ENCODE measurements at places on chromosomes 3 and 15.

DNA sequence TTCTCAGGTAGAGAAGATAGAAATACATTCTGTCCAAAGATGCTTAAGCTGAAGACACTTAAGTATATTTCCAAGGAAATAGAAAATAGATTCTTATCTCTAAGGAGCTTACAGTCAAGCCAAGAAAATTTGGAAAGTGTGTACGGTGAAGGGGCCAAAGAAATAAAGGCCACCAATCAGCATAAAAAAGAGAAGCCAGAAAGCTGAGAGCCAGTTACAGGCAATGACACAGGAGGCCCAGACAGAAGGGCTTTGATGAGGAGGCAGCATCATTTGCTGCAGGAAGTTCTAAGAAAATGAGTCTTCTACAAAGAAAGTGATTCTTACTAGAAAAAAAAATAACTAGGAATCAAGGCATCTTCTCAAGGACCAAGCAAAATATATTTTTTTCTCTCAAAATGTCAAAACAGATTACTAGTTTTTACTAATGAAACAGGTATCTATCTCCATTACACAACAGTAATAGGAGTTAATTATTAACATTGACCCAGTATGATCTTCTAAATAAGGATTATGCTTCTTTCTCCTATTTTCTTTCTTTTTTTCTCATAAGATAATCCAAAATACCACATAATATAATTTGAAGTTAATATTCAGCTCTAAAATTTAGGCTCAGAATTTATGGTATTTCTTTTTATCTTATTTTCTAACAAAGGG is 82.1 kb upstream of the PHLDB2 start:
- no peak for DNase-seq

- DNase-seq = no peak
Observed at GRCh38 chr15:20348291-20348899, 193.2 kb downstream of the GOLGA6L6 start.

- DNase-seq = no peak
Observed at GRCh38 chr3:176512037-176512436, 685.2 kb downstream of the TBL1XR1 start.

DNA sequence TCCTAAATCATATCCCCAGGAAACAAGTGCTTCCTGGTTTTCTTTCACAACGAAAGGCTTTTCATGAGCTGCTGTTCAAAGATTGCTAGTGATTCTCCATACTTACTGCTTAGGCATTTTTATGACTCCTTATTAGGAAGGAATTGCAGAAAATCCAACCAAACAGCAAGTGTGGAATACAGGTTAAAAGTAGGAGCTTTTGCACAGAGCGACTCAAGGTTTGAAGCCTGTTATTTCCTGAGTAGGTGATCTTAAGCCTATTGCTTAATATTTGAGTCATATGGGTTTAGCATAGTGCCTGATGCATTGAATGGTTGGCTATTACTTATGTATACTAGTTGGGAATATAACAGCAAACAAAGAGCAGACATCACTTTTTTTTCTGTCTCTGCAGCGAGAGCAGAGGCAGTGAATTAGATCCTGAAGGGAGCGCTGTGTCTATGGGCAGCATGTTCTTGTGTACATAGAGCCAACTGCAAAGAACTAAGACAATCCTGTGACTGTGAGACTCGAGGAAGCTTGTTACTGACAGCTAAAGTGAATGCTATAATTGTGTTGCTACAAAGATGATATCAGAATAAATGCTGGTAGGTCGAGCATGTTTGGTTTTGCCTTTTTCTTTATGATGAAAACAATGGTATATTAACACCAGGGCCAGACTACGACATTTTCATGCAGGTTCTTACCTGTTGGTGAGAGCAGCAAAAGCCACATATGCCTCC is 6.3 kb downstream of the TM4SF1 start:
- no peak for DNase-seq

GRCh38 chr3:100600181-100601042 is 9.0 kb upstream of the ADGRG7 start:
- no peak for DNase-seq

DNA sequence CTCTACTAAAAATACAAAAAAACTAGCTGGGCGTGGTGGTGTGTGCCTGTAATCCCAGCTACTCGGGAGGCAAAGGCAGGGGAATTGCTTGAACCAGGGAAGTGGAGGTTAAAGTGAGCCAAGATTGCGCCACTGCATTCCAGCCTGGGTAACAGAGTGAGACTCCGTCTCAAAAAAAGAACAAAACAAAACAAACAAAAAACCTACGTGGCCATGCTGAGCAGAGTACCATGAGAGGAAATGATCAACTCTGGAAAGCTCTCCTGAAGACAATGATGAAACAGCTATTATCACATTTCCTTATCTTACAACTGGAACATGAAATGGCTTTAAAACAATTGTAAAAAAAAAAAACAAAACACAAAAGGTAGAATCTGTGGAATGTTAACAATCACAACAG is 75.2 kb downstream of the CHSY1 start:
- DNase-seq = no peak

GRCh38 chr3:50246517-50246954 is 10.5 kb downstream of the GNAI2 start:
- DNase-seq = no peak

GRCh38 chr15:57635300-57635909 is 43.7 kb downstream of the MYZAP start:
- DNase-seq = no peak

DNA sequence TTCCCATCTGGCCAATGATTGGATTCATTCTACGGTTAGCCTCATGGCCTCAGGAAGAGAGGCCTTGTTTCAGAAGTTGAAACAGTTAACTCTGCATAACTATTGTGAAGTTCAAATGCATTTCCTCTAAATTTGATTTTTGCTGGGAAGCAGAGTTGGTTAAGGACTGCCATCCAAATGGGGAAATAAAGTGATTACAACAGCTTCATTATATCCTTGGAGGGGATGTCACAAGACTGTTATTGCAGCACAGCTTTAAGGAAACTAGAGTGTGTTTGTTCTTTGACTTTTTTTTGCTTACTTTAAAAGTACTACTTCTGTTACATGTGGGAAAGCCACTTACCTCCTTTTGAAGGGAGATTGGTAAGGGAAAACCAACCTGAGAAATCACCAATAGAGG is 164.8 kb downstream of the AKAP13 start:
- DNase-seq = no peak

DNA sequence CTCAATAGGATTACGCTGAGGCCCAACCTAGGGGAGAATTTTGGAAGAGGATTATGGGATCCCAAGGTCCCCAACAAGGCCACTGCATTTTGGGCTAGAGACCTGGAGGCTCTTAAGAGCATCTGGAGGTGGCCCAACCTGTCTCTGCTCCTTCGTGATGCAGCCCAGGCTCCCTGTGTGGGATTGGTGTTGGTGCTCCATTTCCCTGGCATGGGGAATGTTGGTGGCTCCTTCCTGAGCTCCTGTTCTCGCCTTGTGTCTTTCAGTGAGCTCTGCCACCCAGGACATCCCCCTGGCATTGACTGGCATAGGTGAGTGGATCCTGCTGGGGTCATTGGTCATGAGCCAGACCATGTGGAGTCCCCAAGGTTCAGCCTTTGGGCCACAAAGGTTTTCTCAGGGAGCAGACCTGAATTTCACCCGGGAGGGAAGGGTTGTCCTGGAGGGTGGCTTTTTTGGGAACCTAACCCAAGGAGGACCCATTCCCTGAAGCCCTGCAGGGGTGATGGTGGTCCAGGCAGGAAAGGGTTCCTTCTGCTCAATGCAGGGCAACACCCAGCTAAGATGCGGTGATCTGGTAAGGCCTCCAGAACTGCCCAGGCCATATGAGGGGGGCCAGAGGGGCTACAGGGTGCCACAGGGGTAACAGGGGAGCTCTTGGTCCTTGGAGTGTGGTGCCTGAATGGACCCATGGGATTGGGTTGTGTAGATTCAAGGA is 202.5 kb downstream of the UBE3A start:
- no peak for DNase-seq

Measured in AG09319 (cell line).